Left hindlimb (tissue), 1 donor: ENCODE measurements at places on chromosomes 7 and 10.

DNA sequence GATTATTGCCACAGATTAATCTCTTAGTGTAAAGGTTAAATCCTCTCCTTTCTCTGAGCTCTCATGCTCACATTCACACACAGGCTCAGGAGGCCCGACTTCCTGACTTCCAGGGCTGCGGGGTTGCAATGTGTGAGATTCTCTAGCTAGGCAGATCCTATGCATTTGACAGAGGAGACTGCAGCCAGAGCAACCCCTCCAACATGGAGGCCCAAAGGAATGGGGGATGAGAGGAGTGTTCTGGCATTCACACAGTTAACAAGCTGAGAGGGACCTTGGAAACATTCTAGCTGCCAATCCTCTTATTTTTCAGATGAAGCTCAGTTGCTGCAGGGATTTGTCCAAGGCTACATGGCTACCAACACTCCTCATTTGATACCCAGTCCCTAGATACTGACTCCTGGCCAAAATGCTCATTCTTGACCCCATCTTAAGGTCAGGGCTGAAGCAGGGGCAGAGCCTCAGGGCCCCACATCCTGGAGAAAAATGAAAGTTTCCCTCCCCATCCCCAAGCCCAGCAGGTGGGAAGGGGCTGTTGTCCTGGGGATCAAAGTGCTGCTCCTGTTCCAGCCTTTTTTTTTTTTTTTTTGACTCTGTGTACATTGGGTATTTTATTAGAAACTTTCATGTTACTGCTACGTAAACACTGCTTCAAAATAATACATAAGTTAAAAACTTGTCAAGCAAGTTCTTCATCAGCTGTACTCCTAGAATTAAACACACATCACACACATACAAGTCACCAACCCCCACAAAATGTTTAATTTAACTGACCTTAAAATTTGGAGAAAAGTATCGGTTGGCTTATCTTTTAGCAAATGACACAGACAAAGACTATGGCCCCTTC lies 325.6 kb downstream of the PLXNA4 start:
- DNase-seq = no peak

GRCh38 chr7:47475880-47476227 lies 106.1 kb downstream of the TNS3 start:
- no peak for DNase-seq

DNA sequence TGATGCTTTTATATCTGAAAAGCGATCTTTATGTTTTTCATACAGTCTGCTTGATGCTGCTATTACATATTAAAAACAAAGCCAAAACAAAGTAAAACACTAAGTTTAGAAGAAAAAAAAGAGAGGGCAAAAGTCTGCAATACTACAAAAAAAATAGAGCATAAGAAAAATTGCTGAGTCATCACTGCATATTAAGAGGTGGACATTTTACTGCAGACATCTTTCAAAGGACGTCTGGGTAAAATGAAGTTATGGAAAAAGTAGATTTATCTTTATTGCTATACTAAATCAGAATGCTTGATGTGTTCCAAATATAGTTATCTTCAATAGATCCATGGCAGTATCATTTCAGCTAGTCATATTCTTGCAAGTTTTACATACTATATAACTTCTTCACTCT lies 172.0 kb downstream of the MAGI2 start:
- DNase-seq = no peak

DNA sequence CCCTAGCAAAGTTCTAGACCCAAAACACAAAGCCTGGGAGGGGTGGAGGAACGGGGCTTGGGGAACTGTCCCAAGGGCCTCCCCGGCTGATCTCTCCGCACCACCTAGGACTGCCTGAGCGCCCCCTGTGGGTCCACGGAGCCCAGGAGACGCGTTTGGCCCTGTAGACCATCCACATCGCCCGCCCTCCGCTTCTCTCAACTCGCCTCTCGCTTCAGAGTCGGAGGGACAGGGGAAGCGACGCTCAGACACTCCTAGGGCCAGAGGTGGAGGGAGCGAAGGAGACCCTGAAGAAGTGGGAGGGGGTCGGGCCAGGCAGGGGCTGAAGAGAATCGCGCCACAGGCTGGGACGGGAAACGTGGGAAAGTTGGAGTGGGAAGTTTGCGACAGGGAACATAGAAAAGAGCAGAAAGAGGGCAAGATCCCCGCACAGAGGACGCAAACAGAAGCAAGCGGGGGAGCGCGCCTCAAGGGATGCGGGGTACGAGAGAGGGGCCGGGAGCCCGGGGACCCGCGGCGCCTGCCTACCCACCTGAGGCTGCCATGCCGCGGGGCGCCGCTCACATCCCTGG lies 378 bp downstream of the PIK3AP1 start:
- DNase-seq = peak; percentile 31

GRCh38 chr10:58348571-58349033 lies 13.8 kb downstream of the UBE2D1 start:
- DNase-seq = no peak

- DNase-seq = no peak
Measured at GRCh38 chr10:90936276-90936659, 15.4 kb upstream of the ANKRD1 start.

GRCh38 chr7:27221201-27221797 lies 21.3 kb upstream of the EVX1 start:
- no peak for DNase-seq

DNA sequence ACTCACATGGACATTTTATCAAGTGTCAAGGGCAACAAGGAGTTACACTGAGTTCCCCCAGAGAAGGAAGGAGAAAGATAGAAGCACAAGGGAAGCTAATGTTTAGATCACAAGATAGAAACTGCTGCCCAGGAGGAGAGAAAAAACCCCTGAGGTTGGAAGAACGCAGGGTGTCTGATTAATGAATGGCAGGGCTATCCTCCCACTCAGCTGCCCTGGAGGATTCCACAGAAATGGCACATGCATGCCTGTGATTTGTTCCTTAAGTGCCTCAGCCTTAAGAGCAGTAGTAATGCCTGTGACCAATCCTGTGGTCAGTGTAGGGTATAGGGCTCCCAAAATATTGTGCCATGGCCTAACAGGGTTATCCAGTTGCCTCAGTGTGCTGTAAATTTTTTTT lies 20.2 kb downstream of the DNAJB9 start:
- DNase-seq = no peak

GRCh38 chr7:28174901-28175661 lies 5.5 kb downstream of the JAZF1 start:
- no peak for DNase-seq

- DNase-seq = no peak
Measured at GRCh38 chr7:22712999-22713398, 14.0 kb upstream of the IL6 start.

- DNase-seq = no peak
Measured at GRCh38 chr10:5291501-5292195, 73.1 kb upstream of the UCN3 start.

- no peak for DNase-seq
Measured at GRCh38 chr10:122191936-122192541, 79.1 kb upstream of the BTBD16 start.

DNA sequence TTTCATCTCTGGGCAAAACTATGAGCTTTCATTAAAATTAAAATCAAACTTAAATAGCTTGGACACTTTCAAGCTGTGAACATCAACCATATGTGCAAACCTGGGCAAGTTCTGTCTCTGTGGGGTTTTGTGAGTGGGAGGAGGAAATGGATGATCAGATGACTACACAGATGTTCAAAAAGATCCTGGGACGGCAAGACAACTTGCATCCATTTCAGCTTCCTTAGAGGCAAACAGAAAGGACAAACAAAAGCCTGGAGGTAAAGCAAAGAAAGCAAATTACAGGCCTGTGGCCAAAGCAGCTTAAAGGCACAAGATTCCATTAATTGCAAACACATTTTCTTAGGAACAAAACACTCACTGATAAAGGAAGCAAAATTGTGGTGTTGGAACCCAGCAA lies 222.2 kb downstream of the NEBL start:
- DNase-seq = no peak

GRCh38 chr10:120039046-120039445 lies 146.5 kb downstream of the SEC23IP start:
- no peak for DNase-seq

- no peak for DNase-seq
Measured at GRCh38 chr10:110600487-110601101, 33.1 kb downstream of the SMC3 start.

DNA sequence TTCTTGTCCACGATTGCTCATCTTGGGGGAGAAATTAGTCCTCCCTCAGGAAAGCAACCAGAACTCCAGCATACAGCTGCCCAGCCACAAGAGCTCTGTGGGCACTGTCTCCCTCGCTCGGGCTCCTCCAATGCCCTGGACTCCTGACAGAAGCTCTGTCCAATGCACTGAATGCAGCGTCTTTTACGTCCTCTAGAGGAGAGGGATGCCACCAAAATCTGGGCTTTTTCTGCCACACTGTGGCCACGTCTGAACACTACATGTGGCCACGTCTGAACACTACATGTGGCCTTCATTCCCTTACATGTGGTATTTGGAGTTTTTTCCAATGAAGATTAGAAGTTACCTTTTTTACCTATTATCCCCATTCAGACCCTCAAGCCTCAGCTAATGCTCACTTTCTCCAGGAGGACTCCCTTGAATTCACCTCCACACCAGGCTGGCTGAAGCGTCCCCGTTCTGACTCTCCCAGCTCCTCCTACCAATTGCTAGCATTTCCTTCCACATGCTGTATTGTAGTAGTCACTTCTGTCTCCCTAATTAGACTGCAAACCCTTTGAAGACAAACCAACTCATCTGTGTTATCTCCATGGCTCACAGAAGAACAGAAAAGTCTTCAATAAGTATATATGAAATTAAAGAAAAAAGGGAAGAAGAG lies 134.3 kb upstream of the PDE1C start:
- peak; percentile 69 for DNase-seq
